ENCODE measurements at places on chromosomes 7 and 10.

DNA sequence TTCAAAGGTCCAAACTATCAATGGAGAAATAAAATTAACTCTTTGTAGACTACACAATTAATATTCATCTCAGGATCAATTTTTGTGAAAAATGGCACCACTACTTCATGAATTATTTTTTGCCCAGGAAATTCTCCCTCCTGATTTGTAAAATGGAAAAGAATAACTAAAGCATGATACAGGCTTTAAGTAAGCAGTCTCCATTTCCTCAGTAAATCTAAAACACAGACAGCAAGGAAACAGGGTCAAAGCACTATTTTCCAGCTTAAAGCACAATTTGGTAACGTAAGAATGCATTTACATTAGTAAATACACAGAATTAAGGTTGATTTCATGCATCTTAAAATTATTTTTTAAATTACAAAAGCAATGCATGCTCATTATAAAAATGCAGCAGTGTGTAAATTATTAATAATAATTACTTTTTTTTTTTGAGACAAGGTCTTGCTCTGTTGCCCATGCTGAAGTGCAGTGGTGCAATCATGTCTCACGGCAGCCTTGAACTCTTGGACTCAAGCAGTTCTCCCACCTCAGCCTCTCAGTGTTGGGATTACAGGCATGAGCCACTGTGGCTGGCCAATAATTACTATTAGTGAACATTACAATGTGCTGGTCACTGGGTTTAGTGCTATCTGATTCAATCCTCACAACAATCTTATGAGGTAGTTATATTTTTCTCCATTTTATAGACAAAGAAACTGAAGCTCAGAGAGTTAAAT lies 26.1 kb upstream of the VCL start:
- no peak for DNase-seq

GRCh38 chr7:133155146-133155545 lies 73.3 kb upstream of the CHCHD3 start:
- DNase-seq = no peak

DNA sequence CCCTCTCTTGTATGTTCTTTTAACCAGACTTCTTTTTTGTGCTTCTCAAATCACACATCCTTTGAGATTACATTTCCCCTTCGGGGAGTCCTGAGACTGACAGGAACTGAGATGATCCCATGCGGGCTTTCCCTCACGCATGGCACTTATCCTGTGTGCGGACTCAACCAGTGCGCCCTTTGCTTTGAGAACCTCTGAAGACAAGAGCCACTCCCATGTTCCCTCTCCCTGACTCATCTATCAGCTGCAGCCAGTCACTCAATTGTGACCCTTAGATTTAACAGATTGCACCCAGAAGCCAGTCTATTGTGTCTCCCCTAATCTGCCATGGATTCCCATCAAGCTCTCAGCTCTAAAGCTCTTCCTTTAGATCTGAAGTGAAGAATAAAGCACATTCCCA lies 353.9 kb upstream of the MEOX2 start:
- DNase-seq = no peak

- no peak for DNase-seq
These were observed 359.1 kb downstream of the ANKRD7 start for GRCh38 chr7:118583641-118584040.

DNA sequence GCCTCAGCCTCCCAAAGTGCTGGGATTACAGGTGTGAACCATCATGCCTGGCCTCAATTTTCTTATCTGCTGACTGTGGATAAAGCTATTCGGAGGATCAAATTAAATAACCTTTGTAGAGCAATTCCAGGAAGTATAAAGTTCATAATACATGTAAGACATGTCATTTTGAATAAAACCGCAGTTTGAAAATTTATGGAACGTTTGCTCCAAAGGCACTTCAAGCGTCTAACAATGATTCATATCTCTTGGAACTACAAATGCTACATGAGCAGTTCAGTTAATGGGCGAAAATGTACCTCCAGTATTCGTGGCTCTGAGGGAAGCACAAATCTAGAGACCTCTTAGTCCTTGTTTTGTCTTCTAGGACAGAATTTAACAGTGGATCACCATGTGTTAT lies 190.3 kb downstream of the GALNT17 start:
- no peak for DNase-seq

DNA sequence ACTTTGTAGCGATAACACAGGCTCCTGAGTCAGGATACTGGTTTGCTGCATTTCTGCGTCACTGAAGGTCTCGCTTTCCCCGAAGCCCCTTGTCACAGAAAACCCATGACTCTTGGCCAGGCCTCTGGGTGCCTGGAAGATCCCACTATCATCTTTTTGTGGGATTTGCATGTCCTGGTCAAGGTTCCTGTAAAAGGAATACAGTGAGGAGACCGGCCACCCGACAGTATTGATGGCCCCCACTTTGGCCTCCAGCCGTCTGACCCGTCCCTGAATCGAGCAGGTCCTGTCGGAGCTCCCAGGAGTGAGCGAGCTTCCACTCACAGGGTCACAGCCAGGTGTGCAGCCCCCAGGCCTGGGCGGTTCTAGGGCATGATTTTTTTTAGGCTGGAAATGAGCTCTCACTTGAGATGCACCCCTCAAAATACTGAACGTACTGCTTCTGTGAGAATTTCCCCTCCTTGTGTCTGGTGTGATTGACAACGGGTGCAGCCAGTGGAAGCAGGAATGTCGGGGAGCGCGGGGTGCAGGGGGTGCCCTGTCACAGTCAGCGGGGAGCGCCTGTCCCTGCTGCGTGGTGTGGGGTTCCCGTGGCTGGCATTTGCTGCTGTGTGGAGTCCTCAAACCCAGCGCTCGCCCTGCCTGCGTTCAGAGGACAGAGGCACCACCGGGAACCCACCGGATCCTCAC lies 75.8 kb downstream of the DNAJB6 start:
- DNase-seq = no peak

DNA sequence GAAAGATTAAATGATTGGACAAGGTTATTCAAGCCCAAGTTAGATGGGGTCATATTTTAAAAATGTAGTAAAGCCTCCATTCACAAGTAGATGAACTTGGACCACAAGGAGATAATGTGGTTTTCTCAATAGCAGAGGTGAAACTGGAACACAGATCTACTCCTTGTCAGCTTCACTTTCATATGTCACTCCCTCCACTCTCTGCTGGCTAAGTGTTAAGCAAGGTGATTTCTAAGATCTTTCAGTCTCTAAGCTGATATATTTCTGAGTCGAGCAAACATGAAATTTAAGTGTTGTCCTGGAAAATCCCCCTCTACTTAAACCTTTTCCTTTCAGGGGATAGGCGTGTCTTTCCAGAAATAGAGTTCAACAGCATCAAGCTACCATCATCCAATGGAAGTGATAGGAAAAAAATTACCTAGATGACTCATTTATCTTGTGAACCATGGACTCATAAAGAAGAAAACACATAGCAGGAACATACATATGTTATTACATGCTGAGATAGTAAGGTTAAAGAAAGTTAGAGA lies 275.0 kb downstream of the PTEN start:
- DNase-seq = no peak

GRCh38 chr10:95478935-95479334 lies 82.2 kb downstream of the SORBS1 start:
- no peak for DNase-seq

- DNase-seq = no peak
These were observed 227.6 kb downstream of the ANKRD7 start for GRCh38 chr7:118452128-118452527.

DNA sequence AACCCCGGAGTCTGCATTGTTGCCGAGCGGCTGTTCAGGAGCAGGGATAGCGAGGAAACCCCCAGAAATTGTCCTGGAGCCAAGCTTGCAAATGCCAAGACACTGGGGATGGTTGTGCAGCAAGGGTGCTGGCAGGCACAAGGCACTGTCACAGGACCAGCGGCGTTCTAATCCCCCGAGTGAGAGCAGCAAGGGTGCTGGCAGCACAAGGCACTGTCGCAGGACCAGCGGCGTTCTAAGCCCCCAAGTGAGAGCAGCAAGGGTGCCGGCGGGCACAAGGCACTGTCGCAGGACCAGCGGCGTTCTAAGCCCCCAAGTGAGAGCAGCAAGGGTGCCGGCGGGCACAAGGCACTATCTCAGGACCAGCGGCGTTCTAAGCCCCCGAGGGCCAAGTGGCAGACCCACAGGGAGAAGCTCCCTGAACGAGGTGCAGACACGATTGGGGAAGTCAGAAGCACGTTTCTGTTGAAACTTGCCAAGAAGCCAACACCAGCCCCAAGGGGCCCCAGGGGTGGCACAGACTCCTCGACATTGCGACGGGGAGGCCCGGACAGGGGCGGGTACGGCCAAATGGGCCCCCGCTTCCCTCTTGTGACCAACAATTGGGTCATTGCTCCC lies 40.4 kb upstream of the INPP5A start:
- DNase-seq = no peak

DNA sequence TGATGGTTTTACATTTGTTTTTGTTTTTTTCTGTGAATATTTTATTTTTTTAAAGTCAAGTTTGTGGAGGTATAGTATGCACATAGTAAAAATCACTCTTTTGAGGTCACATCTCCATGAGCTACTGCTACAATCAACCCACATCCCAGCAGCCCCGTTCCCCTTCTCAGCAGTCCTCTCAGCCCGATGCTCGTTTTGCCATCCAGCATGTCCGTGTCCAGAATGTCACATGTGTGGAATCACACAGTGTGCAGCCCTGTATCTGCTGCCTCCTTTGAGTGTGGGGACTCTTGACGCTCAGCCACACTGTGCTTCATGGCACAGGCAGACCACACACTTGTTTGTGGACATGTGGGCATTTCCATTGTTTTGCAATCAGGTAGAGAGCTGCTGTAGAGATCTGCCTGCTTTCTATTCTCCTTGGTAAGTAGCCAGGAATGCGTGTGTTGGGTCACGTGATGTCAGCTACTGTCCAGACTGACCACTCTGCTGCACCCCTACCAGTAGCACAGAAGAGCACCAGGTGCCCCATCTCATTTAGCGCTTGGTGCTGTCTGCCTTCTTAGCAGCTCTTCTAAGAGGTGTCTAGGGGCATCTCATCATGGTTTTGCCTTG lies 71.6 kb upstream of the CAMK2B start:
- peak; percentile 86 for DNase-seq

GRCh38 chr10:91313796-91314485 lies 93.5 kb downstream of the PCGF5 start:
- peak; percentile 82 for DNase-seq

DNA sequence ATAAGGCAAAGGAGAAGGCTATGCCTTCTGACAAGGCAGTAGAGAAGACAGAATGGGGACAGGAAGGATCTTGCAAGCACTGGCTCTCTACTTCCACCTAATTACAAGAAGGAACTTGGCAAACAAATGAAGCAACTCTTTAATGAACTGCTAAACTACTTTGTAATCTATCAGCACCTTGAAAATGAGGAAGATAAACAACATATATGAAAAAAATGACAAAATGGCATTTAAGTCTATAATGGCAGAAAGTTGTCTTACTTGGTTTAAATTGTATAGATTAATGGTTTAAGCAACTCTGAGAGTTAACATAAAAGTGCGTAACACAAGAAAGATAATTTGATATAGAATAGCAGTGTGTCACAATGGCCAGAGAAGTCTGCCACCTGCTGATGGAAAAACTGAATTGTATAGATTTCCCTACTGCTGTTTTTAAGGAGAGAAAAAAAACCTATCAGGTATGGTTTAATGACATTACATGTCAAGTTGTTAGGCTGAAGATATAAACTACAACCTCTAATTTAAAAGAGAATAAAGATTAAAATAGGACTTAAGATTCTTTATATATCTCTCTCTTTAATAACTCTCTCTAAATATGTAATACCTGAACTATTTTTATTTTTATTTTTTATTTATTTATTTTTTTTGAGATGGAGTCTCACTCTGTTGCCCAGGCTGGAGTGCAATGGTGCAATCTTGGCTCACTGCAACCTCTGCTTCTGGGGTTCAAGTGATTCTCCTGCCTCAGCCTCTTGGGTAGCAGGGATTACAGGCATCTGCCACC lies 11.8 kb downstream of the NT5C3A start:
- peak; percentile 52 for DNase-seq

GRCh38 chr10:105063796-105064195 lies 422.7 kb downstream of the SORCS3 start:
- peak; percentile 43 for DNase-seq

GRCh38 chr10:101237982-101238731 lies 8.9 kb upstream of the LBX1 start:
- no peak for DNase-seq

DNA sequence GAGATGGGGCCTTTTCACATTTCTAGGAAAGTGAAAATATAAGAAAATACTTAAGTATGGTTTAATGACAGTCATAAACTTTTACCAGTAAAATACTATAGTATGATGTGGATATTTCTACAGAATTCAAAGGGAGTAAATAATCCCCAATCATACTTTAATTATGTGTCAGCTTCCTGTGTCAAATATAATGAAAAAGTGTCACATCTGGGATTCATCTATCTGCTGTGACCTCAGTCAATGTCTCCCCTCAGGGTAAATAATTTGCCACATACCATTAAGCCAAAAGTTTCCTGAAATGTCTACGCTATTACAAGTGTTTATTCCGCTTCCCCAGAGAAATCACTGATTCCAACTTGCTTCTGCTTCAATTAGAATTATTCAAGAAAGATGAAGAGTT lies 110.5 kb downstream of the ITGA8 start:
- no peak for DNase-seq

DNA sequence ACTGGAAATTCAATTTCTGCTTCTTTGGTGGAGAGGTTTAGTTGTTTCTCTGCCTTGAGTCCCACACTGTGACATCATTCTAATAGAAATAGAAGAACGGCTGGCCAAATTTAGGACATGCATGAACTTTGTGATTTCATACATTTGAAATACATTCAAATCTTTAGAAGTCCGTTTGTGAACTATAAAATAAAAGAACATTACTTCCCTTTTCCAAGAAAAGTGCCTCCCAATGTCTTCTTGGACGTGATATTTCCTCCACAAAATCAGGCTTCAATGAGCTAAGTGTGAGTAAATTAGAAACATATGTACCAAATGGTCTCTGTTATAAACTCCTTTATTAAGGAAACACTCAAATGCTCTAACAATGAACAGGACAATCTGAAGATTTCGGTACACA lies 314.5 kb upstream of the AKR1E2 start:
- no peak for DNase-seq

- no peak for DNase-seq
These were observed 23.6 kb upstream of the ZNF804B start for GRCh38 chr7:88735920-88736319.

GRCh38 chr10:109430043-109430760 lies 493.1 kb downstream of the XPNPEP1 start:
- peak; percentile 77 for DNase-seq

DNA sequence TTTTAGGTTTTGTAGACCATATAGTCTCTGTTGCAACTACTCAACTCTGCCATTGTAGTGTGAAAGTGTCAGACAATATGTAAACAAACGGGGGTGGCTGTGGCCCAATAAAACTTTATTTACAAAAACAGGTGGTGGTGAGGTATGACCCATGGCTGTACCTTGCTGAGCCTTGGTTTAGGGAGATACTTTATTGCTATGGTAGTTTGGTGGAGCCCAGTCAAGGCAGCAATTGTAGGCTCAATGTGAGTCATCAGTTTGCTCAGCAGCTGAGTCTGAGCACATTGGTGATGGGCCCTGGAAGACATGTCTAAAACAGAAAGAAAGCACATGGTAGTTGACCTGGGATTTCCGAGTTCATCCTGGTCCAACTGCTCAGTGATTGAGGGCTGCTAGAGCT lies 242.5 kb downstream of the REEP3 start:
- no peak for DNase-seq

- DNase-seq = no peak
These were observed 546.9 kb upstream of the GALNT17 start for GRCh38 chr7:70585071-70585470.

Data from amniotic epithelial cell (primary cell).